ENCODE measurements at places on chromosomes 1 and 21.

- no peak for DNase-seq
Observed at GRCh38 chr1:225973158-225973557, 26.0 kb downstream of the SDE2 start.

DNA sequence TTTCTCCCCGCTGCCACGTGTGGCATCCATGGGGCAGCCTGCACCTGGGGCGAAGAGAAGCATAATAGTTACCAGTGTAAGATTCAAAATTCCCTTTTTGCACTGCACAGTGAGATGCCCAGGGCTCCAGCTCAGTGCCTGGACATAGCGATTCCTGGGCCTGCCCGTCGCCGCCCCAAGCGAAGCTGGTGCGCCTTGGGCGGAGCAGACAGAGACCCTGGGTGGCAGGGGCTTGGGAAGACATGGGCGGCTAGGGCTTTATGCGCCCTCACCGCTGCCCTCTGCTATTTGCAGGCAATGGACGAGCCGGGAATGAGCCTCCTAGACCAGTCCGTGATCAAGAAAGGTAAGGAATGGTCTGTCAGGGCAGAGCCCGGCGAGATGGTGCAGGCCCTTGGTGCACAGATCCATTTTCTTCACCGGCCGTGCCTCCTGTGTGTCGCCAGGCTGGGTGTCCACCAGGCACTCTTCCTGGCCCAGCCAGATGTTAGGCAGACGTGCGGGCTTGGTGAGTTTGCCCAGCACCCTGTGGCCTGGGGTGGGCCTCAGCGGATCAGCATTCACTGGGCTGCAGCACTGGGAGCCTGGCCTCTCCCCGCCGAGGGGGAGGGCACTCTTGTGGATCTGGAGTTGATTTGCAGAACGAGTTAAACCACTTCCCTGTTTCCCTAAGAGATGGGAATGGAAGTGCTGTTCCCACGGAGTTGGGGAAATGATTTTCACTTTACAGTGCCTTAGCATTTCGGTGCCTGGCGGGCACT lies 1.7 kb downstream of the TFAP2E start:
- no peak for DNase-seq

GRCh38 chr1:12231276-12231595 lies 1.4 kb downstream of the VPS13D start:
- DNase-seq, result no peak

- DNase-seq, result no peak
Observed at GRCh38 chr1:178529364-178530036, 16.6 kb downstream of the TEX35 start.

DNA sequence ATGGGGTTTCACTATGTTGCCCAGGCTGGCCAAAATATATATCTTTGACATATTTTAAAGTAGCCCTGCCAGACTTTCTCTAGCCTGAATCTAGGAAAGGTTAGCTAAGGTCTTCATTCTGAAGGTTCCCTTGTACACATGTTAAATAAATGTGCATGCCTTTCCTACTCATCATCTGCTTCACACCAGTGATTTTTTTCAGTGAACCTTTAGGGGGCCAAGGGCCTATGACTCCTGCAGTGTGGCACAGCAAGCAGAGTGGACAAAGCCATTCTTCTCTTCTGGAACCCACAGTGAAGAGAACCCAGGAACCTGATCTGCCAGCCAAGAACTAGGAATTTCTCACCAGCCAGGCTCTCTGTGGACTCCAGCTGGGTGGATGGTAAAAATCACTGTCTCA lies 22.9 kb downstream of the CBR1 start:
- no peak for DNase-seq

GRCh38 chr1:148160343-148161052 lies 8.4 kb upstream of the NBPF11 start:
- no peak for DNase-seq

GRCh38 chr1:167911413-167911812 lies 2.5 kb downstream of the ADCY10 start:
- no peak for DNase-seq

GRCh38 chr1:195733826-195734225 lies 874.4 kb downstream of the KCNT2 start:
- DNase-seq, result no peak

DNA sequence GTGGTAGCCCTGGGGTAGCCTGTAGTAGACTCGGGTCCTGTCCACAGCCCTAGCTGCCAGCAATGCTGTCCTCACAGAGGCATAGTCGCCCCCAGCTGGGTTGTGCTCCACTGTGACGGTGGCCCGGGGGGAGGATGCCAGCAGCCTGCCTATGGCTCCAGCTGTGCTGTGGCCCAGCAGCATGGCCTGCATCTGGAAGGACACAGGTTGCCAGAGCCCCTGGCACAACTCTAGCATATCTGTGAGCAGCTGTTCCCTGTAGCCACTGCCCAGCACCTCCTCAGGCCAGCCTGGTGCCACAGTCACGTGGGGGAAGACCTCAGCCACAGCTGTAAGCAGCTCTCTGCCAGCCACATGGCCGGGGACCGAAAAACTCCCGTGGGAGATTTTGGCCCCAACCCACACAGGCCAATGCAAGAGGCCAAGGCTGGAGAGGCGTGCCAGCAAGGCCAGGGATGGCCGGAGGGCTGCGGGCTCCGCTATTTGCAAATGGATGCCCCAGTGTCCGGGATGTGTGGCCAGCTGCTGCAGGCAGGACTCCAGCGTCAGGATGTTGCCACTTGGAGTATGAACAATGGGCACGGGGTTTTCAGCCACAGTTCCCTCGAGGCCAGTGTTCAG lies 13.9 kb downstream of the FAM151A start:
- DNase-seq, result no peak

DNA sequence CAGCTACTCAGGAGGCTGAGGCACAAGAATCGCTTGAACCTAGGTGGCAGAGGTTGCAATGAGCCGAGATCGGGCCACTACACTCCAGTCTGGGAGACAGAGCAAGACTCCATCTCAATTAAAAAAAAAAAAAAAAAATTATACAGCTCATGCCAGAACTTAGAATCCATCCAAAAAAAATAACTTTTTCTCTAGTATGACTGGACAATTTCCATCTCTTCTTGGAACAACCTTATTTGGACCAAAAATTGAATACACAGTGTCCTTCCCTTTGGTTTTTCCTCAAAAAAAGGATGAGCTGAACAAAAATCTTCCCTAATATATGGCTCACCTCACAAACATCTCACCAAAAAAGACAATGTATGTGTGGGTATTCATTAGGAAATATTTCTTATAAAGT lies 73.7 kb downstream of the TOR3A start:
- no peak for DNase-seq

DNA sequence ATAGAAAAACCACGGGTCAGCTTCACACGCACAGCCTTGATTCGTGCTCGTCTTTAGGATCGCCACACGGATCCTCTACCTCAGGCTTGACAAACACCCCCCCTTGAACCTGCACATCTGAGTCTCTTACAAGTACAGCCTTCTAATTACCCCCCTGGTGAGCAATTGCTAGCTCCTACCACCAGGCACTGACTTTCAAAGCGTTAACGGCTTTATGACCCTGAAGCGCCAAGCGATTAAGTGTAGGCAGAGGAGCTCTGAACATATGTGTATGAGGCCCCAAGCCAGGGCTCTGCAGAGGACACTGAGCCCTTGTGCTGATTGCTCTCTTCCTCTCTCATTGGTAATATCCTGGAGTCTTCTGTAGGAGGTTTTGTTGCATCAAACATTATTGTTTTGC lies 55.7 kb upstream of the EPHA8 start:
- no peak for DNase-seq

DNA sequence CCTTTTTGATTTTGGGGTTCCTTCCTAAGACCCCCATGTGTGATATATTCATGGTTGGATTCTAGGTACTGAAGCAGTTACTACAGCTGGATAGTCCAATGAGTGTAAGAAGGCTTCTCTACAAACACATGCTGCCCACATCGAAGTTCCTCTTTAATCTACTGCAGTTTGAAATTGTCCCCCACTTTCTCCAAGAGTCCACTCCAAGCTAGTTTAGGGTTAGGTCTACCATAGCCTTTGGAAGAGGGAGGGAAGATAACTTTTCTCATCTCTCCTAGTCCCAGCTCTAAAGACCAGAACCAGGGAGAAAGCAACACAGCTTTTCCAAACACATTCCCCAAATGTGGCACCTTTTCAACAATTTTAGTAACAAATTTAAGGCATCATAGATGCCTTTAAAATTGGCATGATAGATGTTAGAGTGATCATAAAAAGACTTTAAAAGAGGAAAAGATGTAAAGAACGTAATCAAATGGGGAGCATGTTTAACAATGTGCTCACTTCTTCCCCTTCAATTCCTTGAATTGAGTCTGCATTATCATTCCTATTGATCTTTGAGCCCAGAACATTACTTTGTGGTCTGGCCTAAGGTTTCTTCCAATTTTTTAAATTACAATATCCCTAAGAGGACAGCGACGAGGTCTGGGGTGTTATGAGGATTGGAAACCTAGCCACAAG lies 1.0 kb upstream of the EXO1 start:
- DNase-seq, result no peak

- no peak for DNase-seq
Observed at GRCh38 chr1:183306317-183307042, 111.7 kb downstream of the NMNAT2 start.

GRCh38 chr1:44261962-44262361 lies 48.7 kb downstream of the DMAP1 start:
- no peak for DNase-seq

Data from GM13977 (cell line).